ENCODE measurements at places on chromosomes 3 and 15.

GRCh38 chr3:19399356-19399755 is 251.0 kb downstream of the KCNH8 start:
- no peak for DNase-seq

DNA sequence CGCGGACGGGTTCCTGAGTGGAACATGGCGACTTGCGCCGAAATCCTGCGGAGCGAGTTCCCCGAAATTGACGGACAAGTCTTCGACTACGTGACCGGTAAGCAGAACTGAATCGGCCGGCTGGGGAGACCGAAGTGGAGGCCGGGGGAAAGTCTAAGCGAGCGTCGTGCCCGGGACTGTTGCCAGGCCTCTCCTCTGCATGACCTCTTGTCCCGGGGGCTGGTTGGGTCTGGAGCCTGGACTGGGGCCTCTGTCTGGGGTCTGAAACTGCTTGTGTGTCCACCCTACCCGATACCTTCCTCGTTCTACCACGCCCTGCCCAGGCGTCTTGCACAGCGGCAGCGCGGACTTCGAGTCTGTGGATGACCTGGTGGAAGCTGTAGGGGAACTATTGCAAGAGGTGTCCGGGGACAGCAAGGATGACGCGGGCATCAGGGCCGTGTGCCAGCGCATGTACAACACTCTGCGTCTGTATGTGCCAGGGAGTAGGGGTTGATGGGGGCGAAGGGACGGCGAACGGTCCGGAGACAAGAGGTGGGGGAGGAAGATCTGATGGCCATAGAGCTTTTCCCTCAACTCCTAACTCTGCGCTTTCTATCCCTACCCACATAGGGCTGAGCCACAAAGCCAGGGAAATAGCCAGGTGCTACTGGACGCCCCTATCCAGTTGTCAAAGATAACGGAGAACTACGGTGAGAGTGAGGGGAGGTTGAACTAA is at the start of gene ABCF3:
Gene ABCF3 (plus strand): TSS at position 16 of the 718 bp plus-strand sequence. CDS start 9 bp downstream, at position 25.
- DNase-seq: peak; percentile 11

DNA sequence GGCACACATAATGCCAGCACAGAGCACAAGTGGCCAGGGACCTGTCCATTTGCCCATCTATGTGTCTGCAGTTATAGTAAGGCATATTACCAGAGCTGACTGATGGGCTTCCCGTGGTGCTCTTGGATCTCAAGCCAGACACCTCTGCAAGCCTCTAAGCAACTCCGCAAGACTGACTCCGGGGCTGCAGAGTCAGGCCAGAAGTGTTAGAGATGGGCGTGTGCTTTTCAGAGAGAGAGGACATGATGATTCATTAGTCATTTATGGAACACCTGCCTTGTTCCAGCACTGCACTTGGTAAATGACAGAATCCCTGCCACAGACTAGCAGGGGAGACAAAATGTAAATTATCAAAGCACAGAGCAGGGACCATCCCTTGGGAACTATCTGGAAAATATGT is 559.0 kb downstream of the PDCD6IP start:
- DNase-seq: no peak

DNA sequence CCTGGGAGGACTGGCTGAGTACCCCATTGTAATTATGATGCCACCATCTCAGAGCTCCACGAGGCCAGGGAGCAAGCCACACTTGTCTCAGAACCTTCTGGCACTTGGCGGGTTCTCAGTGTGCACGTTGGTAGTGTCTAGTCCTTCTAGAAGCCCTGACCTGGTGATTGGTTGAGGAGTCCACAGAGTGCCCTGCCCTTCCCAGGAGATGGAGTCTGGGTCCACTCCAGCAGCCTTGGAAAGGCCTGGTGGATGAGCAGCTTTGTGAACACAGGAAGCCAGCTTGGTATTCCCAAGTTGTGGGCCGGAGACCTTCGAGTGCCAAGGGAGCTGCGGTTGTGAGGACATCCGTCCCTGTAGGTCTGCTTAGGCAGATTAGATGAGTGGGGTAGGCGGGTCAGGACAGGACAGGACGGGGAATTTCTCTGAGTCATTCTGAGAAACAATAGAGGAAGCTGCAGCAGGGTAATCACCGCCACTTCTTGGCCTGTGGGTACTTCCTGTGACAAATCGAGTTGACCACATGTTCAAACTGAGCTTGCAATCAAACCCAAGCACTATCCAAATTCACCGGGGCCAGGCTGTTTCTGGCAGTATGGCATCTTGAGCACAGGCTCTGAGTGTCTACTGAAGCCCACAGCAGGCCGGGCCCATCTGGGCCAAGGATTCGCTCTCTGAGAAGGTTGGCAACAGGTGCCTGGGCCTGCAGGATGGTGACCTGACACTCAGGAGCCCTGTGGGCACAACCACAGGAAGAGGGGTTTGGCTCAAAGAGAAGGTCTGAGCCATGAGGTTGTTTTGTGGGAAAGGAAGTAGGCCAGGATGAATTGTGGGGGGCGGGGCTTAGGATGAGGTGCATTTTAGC is 71.5 kb upstream of the PLXNA1 start:
- DNase-seq: peak; percentile 90

DNA sequence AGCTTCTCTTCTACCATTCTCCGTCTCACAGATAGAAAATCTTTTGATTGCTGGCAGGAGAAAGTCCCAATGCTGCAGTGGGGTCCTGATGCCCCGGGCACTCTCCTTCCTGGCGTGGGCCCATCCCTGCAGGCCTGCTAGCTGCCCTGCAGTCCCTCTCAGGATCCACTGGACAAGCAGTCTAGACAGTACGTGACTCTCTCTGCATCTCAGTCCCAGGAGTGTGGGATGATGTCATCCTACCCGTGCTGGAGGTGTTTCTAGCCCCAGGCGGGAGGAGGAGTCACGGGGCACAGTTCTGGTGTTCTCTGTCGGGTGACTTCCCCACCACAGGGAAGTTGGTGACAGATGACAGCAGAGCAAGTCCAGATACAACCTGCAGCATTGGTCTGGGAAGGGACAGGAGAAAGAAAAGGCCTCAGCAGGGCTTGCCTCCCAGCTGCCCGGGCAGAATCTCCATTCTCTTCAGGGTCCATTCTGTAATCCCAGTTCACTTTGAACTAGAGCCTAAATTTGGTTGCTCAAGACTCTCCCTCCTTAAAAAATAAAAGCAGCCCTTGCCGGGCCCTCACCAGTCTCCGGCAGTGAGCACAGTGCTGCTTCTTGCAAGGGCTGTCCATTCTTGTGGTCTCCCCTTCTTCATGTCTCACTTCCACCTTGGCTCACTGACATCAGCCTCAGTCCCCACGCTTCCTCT is 30.6 kb downstream of the SLC28A1 start:
- DNase-seq: peak; percentile 86

DNA sequence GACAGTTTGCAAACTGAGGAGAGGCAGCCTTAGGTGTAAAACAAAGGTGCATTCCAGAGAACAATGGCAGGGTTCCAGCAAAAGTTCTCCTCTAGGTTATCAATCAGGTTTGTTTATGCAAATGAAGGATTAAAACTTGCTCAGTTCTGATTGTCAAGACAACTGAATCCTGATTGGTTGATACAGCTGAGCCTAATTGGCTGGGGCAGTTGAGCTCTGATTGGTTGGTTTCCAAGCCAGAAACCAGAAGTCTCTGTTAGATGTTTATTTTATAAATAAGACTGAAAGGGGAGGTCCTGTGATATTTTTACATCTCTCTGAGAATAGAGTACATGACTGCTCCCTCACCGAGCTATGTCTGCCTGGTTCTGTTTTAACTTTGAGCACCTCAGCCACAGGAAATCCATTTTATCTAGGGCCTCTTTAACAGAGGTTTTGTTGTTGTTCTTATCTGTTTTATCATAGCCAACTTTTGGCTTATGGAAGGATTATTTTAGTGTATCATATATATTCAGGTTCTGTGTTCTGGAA is 37.8 kb downstream of the PPM1L start:
- DNase-seq: no peak

DNA sequence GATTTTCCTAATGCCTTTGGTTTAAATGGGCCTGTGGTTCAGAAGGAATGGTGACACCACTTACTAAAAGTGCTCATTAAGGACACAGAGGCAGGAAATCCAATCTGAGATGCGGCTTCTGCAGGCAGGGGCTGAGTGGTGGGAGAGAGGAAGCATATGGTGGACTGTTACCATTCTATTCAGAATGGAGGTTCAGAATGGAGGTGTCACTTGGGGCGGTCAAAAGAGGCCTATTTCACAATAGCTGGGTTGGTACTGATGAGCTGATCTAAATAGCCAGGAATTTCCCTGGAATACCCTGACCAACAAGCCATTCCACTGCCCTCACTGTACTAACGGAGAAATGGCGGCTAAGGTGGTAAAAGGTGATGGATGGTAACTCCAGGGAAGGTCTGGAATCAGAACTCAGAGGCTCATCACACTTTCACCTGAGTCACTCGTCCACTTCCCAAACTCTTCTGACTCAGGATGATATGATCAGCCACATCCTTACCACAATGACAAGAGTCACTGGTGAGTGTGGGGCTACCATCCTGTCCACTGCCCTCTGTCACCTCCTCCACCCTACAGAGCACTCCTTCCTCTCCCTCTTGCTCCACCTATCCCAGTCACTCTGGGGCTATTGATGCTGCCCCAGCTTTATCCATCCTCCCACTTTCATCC is 15.7 kb downstream of the RFT1 start:
- no peak for DNase-seq

DNA sequence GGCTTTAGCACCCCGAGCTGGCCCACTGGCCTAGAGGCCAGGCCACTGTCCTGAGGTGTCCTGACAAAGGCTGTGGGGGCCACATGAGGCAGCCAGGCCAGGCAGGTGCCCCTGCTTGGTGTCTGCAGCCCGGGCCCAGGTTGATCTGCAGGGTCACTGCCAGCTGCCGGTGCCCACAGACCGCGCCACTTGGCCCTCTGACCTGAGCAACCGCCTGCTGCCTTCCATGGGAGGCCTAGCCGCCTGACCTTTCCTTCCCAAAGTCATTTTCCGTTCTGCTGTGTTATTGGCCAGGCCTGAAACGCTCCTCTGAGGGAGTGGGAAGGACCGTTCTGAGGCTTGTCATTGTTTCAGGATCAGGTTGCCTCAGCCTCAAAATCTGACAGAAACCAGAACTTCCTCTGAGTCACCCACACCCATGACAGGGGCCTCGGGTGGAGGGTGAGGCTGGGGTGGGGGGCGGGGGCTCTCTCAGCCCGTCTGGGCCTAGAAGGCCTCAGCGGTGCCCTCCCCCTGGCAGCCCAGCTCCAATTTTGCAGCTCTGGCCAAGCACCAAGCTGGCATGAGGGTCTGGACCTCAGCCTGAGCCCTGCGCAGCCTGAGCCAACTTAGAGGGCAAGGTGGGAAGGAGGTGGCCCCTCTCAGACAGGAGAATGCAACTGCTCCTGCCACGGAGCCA is 140.7 kb upstream of the MEF2A start:
- peak; percentile 71 for DNase-seq

DNA sequence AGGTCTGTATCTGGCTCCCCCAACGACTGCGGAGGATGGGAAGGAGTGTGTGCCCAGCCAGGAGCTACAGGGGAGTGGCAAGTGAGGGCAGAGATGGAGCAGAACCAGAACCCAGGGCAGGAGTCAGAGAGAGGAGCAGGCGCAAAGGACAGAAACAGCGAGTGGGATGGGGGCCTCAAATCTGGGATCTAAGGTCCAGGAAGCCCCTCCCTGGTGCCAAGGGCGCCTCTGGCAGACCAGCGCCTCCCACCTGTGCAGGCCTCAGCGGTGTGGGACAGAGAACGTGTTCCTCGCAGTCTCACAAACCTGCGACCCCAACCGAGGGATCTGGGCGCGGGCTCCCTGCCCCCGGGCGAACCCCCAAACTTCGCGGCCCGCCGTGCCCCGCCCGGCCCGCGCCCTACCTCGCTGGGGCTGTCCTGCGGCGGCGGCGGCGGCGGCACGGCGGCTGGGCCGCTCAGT is 301 bp downstream of the PCBP4 start:
- DNase-seq: no peak

DNA sequence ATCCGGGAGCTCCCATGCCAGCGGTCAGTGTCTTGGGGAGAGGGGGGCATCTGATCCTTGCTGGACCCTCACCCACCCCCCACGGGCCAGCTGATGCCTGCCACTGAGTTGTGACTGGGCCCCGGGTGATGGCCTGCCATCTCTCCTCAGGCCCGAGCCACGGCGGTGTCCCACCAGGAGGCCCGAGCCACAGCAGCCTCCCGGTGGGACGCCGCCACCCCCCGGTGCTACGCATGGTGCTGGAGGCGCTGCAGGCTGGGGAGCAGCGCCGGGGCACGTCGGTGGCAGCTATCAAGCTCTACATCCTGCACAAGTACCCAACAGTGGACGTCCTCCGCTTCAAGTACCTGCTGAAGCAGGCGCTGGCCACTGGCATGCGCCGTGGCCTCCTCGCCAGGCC is 4.3 kb downstream of the H1-8 start:
- no peak for DNase-seq

DNA sequence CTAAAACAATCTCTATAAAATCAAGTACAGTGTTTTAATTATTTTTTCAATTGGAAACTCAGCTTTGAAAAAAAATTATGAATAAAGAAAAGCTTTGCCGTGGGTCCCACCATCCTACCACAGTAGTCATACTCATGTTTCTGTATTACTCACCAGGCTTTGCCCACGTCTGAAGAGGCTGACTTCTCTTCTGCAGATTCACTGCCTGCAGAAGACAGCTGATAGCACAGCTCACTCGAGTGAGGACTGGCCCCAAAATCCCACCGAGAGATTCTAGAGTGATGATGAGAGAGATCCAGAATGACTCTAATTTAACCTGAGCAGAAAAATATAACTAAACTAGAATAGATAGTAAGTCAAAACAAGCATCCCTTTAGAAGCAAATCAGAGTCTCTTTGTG is 11.9 kb downstream of the C2CD4B start:
- no peak for DNase-seq

DNA sequence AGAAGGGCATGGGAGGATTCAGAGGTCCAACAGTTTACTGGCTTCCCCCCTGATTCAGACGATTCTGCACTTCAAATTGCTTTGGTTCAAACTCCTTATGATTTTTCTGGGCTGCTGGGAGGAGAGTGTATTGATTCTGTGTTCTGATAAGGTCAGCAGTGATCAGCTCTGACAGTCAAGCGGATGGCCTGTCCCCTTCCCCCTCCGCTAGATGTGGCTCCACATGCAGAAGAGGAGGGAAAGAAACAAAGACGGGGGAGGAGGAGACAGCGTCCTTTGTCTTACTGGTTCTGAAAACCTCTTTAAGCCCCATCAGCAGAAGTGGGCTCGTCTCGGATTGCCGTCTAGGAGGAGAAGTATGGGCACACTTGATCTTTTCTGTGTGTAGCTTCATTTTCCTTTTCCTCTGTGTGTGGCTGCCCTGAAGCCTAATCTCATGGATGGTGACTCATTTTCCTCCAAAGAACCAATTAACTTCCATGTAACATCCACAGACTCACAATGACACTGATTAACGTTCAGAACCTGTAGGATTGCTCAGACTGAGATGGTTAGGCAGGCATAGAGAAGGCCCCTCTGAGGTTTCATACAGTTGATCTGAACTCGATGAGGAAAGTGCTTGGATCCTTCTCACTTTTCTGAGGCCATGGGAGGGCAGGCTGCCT is 162.4 kb upstream of the PPP2R3A start:
- DNase-seq: no peak

DNA sequence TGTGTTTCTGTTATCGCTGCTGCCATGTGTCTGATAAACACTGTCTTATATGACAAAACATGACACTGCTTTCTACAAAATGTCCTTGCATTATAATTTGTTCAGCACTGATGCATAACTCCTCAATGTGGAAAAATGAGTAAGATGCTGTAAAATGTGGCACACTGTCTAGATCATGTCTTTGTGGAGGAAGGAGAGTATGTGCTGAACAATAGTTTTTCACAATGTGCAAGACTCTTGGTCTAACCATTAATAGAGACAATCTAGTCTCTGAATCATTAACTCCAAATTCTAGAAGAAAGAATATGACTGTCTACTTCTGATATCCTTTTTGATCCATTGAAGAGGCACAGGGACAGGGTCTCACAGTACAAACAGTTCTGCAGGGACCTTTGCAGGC is 127.9 kb upstream of the RARB start:
- DNase-seq: no peak

Measured in HTR-8/SVneo (cell line).